Activated CD8-positive, alpha-beta memory T cell treated with anti-CD3 and anti-CD28 coated beads, Interleukin-2, amount 10 ng/mL, durations not matched to agents 7 days and 5 days (primary cell): ENCODE measurements at places on chromosomes 7 and 10.
A peak's percentile ranks its signal among the peaks of the same experiment; 100 is the strongest.

DNA sequence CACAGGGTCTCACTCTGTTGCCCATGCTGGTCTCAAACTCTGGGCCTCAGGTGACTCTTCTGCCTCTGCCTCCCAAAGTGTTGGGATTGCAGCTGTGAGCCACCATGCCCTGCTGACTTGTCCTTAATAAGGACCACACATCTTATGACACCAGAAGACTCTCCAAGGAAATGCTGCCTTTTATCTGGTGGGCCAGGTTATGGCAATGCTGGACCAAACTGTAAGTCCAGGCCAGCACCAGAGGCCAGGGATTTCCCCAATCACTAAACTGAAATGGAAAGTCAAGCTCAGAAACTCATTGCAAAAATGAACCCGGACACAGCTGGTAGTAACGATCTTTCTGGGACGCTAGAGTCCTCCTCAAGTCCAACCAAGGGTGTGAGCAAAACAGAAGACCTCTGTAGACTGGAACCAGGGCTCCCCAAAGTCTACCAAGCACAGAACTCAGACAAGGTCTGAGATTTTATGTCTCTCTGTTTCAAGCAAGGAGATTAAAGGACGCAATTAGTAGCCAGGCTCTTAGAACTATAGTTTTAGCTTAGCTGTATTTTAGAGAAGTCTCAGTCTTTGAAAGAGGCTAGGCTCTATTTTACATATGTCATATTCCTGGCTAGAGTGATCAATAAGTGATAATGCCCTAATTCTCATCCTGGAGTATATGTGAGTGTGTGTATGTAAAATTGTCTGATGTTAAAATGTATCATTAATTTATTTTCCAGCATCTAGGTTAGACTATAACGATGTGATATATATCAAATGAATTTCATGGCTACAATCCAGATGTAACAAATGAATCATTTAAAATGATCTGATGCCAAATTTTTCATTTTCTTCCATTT, 74.0 kb upstream of the ITGB1 start:
- DNase-seq: no peak

DNA sequence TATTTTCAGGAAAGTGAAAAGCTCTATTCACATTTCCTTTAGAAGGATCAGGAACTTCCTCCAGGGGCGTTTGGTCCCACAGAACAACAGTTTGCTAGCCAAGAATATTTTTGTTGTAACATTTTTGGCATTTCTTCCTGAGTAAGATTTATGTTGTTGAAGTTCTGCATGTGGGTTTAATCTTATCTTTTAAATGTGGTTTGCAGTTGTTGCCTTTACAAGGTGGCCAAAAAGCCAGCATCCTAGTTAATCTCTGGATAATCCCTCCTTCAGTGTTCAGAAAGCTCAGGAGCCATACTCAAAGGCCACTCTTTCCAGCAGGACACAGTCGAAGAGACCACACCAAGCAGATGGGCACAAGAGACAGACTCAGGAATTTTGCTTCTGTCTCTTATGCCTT, 30.0 kb downstream of the SLC26A4 start:
- no peak for DNase-seq

DNA sequence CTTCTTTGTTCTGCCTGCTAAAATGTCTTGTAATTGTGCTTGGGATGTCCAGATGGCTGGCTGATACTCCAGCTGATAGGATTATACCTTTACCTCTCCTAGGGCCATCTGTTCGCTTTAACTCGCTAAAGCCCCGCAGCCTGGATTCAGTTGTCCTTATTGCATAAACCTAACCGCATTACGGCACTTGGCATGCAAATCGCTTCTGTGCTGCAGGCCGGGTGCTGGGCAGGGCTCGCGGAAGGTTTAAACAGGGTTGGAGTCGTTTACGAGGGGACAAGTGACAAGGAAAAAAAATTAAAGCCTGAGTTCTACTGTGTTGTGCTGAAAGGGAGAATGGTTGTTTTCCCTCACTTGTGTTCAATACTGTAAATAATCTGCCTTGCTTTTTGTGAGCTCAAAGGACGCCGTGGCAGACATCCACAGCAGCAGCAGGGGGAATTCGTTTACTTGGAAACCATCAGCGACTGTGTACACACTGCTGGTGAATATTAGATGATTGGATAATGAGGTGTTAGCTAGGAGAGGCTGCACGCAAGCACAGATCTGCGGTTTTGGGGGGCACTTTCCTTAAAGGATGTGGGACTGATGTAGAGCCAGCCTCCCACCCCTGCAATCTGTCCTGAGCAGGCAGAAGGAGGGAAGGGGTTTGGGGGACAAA, 93.0 kb downstream of the EBF3 start:
- DNase-seq: no peak

GRCh38 chr7:28024786-28025334, 155.7 kb downstream of the JAZF1 start:
- no peak for DNase-seq

GRCh38 chr7:128060018-128060417, 28.8 kb upstream of the LRRC4 start:
- no peak for DNase-seq

GRCh38 chr7:836429-836828, 4.2 kb downstream of the SUN1 start:
- no peak for DNase-seq

GRCh38 chr10:125172694-125173093, 12.3 kb upstream of the CTBP2 start:
- DNase-seq: no peak

DNA sequence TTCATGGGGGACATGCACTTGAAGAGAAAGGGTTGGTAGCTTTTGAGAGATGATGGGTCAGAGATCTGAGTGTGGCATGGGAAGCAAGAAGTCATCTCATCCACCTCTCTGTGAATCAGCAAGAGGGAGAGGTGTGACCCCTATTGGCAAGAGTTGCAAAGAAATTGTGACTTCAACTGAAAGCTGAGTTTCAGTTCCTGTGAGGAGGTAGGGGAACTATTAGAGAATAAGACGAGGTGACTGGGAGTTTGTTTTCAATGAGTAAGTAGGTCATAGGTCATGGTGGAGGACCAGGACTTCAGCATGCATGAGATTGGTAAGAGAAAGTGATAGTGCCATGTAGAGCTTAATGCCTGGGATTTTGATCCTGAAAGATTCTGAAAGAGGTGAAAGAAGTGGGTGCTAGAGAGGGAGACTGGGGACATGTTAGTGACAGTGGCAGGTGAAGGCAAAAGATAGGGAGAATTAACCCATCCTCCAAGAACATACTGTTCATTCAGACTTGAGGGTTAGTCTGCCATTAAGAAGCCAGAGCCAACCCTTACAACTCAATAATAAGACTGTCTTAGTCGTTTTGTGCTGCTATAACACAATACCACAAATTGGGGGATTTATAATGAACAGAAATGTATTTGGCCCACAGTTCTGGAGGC, 75.5 kb upstream of the CAPZA2 start:
- DNase-seq: peak; percentile 44

GRCh38 chr7:30470163-30470770, 8.3 kb downstream of the NOD1 start:
- DNase-seq: peak; percentile 19

GRCh38 chr10:92965314-92965713, 95.3 kb upstream of the CYP26C1 start:
- DNase-seq: no peak

DNA sequence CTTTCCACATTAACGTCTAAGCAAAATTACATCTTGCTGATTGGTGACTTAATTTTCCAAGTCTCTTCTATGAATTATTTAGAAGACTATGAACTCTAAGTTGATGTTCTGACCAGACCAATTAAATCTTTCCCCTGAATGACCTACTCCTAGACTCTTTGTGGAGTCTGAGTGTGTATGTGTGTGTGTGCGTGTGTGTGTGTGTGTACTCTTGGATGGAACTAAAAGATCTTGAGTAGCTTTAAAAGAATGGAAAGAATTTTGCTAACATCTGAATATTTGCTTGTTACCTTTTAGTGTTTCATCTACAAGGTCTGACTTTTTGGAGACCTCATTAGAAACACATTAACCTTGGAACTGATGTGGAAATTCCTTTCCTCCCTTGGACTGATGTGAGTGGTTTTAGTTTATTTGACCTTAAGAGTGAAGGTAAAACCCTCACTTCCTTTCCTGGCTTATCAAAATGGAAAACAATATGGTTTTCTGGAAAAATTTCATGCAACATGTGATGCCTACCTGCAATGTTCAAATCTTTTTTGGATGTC, 257.1 kb downstream of the GATA3 start:
- DNase-seq: no peak

- DNase-seq: no peak
Observed at GRCh38 chr10:126092366-126093215, 196.2 kb downstream of the FANK1 start.

DNA sequence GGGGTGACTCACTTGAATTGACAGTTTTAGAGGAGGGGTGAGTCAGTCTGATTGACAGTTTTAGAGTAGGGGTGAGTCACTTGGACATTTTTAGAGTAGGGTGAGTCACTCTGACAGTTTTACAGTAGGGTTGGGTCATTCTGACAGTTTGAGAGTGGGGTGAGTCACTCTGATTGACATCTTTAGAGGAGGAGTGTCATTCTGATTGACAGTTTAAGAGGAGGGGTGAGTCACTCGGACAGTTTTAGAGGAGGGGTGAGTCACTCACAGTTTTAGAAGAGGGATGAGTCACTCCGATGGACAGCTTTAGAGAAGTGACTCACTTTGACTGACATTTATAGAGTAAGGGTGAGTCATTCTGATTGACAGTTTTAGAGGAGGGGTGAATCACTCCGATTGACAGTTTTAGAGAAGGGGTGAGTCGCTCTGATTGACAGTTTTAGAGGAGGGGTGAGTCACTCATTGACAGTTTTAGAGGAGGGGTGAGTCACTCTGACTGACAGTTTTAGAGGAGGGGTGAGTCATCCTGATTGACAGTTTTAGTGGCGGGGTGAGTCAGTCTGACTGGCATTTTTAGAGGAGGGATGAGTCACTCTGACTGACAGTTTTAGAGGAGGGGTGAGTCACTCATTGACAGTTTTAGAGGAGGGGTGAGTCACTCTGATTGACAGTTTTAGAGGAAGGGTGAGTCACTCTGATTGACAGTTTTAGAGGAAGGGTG, 595.9 kb downstream of the DNAJB6 start:
- no peak for DNase-seq

DNA sequence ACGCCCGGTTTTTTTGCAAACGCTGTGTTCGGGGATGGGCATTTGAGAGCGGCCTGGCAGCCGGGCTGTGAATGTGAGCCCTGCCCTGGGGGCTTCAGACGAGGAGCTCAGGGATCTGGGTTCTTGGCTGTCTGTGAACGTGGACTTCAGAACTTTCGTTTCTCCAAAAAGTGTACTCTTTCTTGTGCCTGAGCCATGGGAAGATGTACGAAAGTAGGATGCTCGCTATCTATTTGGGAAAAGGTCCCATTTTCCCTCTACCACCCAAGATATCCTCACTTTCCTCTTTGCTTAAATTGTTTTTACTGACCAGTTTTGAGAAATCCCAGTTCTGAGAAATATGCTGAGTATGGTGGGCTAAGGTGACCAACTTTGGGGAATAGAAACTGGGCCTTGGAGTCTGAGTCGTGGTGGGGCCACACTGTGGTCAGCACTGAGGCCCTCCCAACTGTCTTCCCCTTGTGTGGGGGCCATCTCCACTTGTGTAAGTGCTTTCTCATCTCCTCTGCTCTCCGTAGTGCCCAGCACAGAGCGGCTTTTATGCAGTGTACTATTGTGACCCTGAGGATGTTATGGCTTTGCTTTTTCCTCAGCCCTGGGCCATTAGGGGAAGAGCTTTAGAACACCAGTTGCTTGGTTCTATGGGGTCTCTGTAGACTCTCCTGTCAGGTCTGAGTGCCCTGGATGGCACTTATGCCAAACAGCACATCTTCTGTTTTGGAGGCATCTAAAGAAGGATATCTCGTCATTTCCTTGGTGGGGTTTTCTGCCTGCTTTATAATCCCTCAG, 918 bp downstream of the DBNL start:
- peak; percentile 45 for DNase-seq

DNA sequence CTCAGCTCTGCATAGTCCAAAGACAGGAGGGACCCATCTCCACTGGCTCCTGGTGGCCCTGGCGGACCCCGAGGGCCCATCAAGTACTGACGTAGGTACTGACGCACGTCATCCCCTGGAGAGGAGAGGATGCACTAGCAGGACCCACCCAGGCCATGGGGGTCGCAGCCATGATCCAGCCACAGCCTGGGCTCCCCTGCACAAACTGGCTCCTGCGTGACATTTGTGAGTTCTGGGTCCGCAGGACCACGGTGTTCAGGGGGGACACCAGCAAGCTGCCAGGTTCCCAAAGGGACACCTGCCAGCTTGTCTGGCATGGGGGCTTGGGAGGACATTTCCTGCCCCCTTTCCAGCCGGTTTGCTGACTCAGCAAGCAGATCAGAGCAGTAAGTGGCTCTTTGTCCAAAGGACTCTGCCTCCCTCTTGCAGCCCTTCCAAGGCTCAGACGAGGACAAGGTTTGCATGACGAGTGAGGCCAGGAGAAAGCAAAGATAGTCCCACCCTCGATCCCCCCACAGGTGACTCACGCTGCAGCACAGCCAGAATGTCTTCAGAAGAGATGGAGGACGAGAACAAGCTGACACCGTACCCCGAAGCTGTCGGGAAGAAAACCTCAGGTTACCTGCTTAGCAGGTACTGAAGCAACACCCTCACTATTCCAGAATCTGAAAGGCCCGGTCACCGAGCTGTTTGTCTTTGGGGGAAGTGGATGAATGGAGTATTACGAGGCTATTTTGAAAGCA, 49.0 kb downstream of the COL17A1 start:
- DNase-seq: peak; percentile 33

DNA sequence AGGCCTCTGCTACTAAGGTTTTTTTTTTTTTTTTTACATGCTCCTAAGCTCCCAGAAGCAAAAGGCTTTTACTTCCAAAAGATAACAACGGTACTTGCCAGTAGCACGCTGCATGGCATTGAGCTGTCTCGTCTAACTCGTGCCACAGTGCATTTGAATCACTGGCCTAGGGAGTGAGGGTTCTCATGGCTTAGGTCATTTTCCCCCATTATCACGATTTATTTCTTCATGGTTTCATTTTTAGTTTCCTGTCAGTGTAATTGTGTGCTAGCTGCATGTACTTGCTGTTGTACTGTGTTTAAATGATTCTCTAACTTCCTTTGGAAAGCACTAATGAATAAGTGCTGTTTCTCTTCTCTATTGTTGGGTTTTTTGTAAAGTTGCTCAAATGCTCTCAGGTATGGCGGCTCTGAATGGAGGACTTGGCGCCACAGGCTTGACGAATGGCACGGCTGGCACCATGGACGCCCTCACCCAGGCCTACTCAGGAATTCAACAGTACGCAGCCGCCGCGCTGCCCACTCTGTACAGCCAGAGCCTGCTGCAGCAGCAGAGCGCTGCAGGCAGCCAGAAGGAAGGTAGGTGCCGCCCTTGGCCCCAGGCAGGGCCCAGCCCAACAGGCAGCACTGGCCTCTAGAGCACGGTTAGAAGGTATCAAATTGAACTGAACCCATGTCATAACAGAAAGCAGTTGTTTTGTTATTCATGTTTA, 290.5 kb downstream of the USP6NL start:
- DNase-seq: no peak

DNA sequence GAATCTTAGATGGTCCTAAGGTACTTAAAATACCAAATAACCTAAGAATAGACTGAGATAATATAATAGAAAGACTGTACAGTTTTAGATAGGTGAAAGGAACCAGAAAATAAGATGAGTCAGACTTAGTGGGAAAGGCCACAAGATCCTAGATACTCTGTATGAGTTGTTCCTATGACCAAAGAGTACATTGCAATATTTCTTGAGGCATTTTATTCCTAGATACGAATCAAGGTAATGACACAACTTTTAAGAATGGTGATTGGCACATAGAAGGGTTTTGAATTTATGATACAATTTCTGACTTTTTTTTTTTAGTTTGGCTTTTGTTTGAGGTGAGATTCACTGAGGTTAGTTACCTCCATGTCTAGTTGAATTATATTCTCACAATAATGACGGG, 30.2 kb downstream of the MGAM start:
- no peak for DNase-seq
